Activated naive CD4-positive, alpha-beta T cell (primary cell): ENCODE measurements at places on chromosomes 4 and X.

- DNase-seq, result no peak
Observed at GRCh38 chr4:85909851-85910250, 434.9 kb downstream of the ARHGAP24 start.

DNA sequence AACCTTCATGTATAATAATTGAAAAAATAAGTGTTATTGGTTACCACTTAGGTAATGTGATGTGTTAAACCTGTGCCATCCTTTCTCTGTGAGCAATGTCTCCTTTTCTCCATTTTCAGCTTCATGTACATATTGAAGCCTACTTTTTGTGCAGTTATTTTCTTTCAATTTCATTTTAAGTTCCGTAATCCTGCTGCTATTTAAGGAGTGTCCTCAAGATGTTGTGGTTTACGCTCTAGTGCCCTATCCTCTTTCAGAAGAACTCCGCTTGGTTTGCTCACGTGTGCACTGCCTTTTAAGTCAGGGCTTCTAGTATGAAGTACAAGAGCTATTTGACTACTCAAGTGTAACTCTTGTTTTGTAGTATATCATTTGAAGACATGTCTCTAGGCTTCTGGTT is 2253.2 kb upstream of the TENM3 start:
- no peak for DNase-seq

DNA sequence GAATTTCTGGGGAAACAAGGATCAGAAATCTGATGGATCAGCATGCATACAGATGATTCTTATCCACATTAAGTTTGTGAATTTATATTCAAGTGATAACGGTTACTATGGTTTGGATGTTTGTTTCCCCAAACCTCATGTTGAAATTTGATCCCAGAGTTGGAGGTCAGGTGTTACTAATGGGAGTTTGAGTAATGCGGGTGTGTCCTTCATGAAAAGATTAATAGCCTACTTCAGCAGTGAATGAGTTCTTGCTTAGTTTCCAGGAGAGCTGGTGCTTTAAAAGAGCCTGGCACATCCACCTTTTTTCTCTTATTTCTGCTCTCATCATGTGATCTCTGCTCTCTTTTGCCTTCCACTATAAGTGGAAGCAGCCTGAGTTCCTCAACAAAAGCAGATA is 712.4 kb downstream of the IL1RAPL1 start:
- no peak for DNase-seq

DNA sequence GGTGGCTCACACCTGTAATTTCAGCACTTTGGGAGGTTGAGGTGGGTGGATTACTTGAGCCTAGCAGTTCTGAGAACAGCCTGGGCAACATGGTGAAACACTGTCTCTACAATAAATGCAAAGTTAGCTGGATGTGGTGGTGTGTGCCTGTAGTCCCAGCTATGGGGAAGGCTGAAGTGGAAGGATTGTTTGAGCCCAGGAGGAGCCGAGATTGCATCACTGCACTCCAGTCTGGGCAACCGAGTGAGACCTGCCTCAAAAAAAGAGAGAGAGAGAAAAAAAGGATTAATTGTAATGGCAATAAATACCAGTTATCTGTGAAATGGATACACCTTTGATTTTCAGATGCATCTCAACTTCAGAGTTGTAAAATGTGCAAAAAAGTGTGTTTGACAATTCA is 58.8 kb downstream of the SPRY1 start:
- no peak for DNase-seq

GRCh38 chrX:17605676-17606075 is 131.6 kb upstream of the SCML1 start:
- DNase-seq, result no peak

GRCh38 chr4:57710053-57710452 is 599.9 kb upstream of the IGFBP7 start:
- no peak for DNase-seq

DNA sequence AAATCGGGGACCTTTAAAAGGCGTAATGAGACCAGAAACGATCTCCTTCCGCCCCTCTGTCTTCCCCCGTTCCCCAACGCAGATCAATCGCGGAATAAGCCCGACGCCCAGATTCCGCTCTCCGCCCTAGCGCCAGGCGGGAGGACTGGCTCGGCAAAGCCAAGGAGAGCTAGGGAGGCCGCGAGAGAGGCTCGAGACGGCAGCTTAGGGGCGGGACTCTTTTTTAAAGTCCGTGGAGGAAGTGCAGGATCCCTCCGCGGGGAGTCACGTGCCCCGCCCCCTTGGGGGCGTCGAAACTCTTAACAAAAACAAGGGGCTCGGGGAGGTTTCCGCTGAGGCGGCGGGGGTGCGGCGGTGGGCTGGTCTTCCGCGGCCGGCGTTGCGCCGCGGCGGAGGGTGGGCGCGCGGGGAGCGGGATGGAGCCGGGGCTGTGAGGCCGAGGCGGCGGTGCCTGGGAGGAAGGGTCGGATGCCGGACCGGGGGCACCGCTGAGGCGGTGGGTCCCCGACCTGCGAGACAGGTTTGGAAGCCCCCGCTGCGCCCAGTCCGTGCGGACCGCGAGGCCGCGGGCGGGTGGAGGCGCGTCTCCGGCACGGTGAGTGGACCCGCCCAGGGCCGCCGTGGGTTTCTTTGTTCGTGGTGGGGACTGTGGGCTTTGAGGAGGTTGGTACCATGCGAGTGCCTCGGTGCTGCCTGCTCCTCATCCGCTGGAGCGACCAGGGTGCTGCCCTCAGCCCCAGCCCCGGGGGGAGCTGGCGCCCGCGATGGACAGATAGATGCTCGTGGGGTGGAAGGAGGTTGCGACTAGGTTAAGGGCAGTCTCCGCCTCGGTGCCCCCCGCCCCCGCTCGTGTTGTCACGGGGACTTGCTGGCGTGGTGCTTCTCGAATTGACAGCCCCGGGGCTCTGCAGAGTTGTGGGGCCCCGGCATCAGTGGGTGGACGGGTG is at the start of gene CCNG2:
TSS of gene CCNG2 (plus strand) at position 296 of the 947 bp plus-strand sequence. CDS start 1,326 bp downstream, outside the sequence.
- peak; percentile 67 for DNase-seq

- DNase-seq, result no peak
Observed at GRCh38 chr4:98352940-98353339, 91.8 kb downstream of the RAP1GDS1 start.

DNA sequence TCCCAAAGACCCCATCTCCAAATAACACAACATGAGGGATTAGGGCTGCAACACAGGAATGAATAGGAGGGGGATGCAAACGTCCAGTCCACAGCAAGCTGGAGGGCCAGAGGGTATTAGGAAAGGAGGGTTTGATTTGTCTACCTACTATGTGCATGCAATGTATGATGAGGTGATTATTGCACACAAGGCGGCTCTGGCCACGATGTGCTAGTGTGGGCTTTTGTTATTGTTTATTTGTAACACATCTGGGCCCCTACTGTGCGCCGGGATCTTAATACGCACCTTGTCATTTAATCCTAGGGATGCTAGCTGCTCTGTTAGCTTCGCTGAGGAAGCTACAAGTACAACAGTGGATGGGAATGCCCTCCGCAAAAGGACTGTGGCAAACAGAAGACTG is 19.5 kb downstream of the SH3KBP1 start:
- DNase-seq, result no peak

DNA sequence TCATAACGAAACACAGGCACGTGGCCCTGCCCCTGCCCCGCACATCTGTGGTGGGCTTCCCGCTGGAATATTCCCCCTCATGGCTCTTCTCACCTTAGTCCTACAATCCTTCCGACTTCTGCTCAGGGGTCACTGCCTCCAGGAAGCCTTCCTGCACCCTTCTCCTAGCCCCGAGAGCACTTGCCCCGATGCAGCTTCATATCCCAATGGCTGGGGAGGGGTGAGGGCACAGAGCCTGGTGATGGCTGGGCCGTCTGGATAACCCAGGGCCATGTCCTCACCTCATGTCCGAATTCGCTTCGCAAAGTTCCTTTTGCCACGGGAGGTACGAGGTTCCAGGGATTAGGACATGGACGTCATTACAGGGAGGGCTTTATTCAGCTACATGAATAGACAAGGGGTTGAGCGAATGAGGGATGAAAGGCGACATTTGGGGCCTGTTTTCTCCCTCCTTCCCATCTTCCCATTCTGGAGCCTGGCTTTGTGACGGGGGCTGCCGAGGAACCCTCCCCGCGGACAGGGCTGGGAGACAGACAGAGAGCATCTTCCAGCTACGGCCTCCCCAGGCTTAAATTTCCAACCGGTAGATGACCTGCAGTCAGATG is 35.5 kb upstream of the HMX1 start:
- no peak for DNase-seq

DNA sequence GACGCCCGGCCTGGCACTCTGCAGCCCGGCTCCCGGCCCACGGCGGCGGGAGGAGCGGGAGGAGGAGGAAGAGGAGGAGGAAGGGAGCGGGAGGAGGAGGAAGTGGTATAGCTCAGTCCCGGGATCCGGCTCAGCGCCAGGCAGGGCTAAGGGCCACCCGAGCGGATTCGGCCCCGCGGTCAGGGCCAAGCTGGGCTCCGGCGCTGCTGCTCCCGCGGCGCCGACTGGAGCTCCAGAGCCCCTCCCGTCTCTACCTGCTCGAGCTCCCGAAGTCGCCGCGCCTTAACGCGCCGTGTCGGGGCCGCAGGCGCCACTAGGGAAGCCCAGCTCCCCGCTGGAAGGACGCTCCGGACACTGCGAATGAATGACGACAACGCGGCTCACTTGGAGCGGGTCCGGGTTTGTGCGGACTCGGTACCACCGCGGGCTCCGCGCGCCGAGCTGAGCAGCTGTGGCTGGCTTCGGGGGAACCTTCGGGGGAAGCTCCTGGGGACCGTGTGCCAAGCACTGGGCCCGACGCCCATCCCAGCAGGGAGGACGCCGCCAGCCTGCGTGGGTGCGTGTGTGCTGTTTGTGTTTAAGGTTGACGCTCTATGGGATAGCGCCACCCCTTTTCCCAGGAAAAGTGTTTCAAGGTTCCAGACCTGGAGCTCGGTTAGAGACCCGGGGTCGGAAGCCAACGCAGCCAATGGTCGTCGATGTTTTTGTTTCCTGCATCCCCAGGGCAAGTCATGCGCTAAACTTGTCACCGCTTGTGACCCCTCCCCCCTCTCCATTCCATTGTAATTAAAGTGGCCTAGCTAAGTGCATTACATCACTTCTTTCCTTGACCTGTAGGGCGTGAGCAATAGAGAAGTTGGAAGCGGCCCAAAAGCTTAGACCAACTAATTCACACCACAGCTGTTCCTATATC is at the start of gene TBC1D9:
TSS of gene TBC1D9 (minus strand) at position 67 of the 913 bp plus-strand sequence. CDS start 340 bp downstream, outside the sequence.
- DNase-seq, result no peak
